ENCODE measurements at places on chromosomes 4 and X. TPM values are rescaled to one million over a fixed set of nuclear protein-coding genes. Genes with fewer than 3 reads are reported as not detected.

DNA sequence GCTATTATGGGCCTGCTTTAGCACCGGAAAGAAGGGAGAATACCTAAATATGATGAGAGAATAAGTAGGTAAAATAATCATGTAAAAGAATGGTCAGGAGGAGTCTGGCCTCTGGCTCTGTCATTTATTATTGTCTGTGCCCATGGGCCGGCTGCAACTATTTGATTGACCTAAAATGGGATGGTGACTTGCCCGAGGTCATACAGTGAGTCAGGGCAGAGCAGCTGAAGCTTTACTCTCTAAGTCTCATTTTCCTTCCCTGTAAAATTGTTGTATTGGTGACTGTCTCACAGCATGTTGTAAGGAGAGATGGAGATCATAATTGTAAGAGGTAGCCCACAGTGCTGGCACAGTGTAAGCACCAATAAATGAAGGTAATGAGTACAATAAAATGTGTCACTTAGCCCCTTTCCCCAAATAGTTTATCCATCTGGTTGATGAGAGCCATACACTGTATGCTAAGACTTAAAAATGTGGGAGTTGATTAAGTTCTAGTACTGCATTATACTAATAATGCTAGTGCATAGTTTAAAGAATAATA is 39.6 kb downstream of the RUFY3 start:
- H3K4me3 ChIP-seq: no peak overlapping the region
- H3K4me1 ChIP-seq: peaks cover 15% of the 10 kb centered on the region
- no peaks in the 10 kb centered on the region for H3K27me3 ChIP-seq
- H3K27ac ChIP-seq: no peak overlapping the region
- H3K36me3 ChIP-seq: peaks cover 15% of the 10 kb centered on the region

- no peak overlapping the region for H3K27ac ChIP-seq
- no peaks in the 10 kb centered on the region for H3K36me3 ChIP-seq
- H3K27me3 ChIP-seq: no peaks in the 10 kb centered on the region
Measured at GRCh38 chrX:139508099-139508498, 22.4 kb upstream of the F9 start.

DNA sequence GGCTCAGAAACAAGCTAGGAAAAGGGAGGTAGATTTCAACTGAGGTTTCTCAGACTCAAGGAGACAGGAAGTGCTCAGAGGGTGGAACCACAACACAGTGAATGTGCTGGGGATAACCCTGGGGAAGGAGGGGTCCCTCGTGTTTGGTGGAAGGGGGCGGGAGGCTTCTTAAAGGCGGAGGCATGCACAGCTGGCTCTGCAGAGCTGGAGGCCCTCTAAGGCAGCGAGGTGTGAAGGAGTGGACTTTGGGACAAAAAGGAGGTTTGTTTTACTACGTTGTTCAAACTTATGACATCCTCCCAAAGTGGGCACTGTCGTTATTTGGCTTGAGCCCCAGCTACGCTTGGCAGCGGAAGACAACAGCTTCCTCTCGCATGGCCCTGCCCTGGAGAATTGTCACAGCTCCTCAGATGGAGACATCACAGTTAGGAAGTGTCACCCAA is 21.7 kb upstream of the MTM1 start:
- peak overlapping the region; percentile 16 for H3K4me3 ChIP-seq
- DNase-seq: no peak
- H3K4me1 ChIP-seq: peaks cover 20% of the 10 kb centered on the region
- no peaks in the 10 kb centered on the region for H3K36me3 ChIP-seq
- no peak overlapping the region for H3K27ac ChIP-seq

DNA sequence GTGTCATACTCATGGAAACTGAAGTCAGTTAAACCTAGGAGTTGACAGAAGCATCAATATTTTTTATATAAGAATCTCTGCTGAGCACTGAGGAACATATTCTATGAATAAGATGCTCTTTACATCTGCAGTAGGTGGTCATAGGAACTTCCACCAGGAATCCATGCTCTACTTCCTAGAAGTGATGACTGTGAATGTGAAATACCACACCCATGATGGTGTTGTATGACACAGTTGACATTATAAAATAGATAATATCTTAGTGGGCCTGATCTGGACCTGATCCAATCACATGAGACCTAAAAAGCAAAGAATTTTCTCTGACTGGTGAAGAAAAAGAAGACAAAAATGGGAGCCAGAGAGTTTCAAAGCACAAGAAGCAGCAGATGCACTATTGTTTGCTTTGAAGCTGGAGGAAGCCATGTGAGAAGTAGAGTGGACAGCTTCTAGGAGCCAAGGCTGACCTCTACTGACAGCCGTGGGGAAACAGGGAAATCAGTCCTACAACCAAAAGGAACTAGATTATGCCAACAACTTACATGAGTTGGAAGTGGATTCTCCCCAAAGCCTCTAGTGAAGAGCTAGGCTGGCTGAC is 68.6 kb upstream of the HS3ST1 start:
- no peak overlapping the region for H3K4me3 ChIP-seq
- no peak for DNase-seq
- H3K36me3 ChIP-seq: no peaks in the 10 kb centered on the region
- H3K4me1 ChIP-seq: peaks cover 4% of the 10 kb centered on the region
- no peak overlapping the region for H3K27ac ChIP-seq

DNA sequence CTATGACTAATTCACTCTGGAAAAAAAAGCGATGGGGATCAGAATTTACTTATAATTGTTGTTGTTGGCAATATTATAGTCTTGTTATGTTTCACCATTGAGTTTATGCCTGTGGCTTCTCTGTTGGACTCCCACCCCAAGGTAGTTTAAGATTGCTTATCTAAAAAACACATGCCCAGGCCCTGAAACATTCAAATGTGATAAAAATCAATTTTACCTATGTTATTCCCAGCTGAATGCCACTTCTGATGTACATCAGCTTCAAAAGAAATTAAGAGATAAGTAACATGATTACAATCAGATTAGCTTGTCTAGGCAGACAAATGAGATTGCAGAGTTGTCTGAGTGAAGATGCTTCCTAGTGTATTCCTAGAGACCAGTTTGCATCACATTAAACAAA is 484.7 kb downstream of the PCDH7 start:
- H3K27me3 ChIP-seq: no peaks in the 10 kb centered on the region
- H3K27ac ChIP-seq: no peak overlapping the region
- no peak overlapping the region for H3K4me3 ChIP-seq
- H3K36me3 ChIP-seq: peaks cover 1% of the 10 kb centered on the region

DNA sequence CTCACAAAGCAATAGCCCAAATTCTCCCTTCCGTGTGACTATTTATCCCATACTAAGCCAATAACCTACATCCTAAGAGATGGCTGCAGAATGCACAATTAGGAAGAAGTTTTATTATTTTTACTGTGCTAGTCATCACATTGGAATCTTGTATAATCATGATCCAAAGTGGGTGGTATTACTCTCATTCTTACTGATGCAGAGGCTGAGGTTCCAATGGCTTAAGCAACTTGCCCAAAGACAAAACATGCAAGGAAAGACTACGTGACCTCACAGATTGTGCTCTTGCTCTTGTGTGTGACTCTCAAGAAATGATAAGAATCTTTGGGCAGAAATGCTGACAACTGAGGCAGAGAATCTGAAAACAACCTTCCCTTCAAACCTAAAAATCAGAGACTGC is 212.2 kb downstream of the LDB2 start:
- DNase-seq: no peak
- no peaks in the 10 kb centered on the region for H3K36me3 ChIP-seq
- peaks cover 40% of the 10 kb centered on the region for H3K4me1 ChIP-seq

GRCh38 chr4:84481077-84481859 is 17.8 kb downstream of the NKX6-1 start:
- H3K27ac ChIP-seq: no peak overlapping the region
- H3K36me3 ChIP-seq: no peaks in the 10 kb centered on the region
- H3K4me1 ChIP-seq: no peaks in the 10 kb centered on the region
- DNase-seq: no peak
- no peak overlapping the region for H3K4me3 ChIP-seq

DNA sequence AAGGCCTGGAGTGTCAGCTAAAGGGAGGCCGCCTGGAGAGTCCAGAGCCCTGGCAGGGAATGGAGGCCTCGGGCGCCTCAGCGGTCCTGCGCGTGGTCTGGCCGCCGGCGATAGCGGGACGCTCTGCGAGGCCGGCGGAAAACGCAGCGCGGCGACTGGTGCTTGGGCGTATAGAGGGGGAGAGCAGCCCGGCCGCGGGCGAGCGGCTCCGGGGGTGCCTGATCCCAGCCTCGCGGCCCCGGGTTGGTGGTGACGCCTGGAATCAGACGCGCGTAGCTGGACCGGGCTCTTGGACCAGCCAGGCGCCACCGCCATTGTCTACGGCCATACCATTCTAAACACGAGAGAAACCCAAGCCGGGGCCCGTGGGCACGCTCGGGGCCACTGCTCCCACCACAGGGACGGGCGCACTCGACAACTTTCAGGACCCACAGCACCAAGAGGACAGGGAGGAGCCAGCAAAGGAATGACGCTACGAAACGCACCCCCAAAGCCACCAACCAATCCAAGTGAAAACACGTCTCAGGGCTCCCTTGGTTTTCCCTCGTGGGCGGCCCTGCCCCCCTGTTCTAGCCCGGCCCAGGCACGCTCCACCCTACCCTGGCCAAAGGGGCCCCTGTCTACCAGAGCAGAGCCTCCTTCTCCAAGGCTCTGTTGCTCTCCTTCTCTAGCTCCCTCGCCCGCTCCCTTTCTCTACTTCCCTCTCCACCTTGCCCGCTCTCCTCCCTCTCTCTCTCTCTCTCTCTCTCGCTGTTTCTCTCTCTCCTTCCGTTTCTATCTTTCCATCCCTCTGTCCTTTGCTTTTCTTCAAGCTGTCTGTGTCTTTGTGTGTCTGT is 7.8 kb downstream of the FRG2 start:
- peaks cover 1% of the 10 kb centered on the region for H3K36me3 ChIP-seq
- peak; percentile 90 for DNase-seq
- no peaks in the 10 kb centered on the region for H3K4me1 ChIP-seq
- H3K27ac ChIP-seq: no peak overlapping the region

DNA sequence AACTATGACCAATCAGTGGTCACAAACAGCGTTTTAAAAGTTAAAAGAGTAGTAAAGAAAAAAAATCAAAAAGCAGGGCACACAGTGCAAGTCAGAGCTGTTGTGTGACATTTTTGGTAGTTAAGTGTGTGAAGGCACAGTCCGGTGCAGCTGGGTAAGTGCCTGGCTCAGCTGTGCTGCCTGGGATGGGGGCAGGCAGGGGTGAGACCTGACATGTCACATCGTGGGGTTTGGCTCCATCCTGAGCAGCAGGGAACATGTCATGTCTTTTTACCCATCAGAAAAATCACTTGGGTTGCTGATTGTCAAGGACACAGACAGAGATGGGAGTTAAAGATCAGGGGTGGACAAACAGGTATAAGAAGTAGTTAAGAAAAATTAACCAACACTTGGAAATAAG is 125.1 kb downstream of the NSUN7 start:
- no peaks in the 10 kb centered on the region for H3K27me3 ChIP-seq
- H3K4me3 ChIP-seq: no peak overlapping the region
- peak overlapping the region; percentile 42 for H3K27ac ChIP-seq
- peaks cover 20% of the 10 kb centered on the region for H3K4me1 ChIP-seq

- DNase-seq: no peak
Measured at GRCh38 chrX:131854581-131854980, 168.5 kb upstream of the STK26 start.

- H3K4me1 ChIP-seq: peaks cover 73% of the 10 kb centered on the region
- H3K4me3 ChIP-seq: peak overlapping the region; percentile 1
- peaks cover 5% of the 10 kb centered on the region for H3K36me3 ChIP-seq
- H3K27ac ChIP-seq: peak overlapping the region; percentile 88
Measured at GRCh38 chr4:94548571-94548970, 96.8 kb downstream of the PDLIM5 start.

DNA sequence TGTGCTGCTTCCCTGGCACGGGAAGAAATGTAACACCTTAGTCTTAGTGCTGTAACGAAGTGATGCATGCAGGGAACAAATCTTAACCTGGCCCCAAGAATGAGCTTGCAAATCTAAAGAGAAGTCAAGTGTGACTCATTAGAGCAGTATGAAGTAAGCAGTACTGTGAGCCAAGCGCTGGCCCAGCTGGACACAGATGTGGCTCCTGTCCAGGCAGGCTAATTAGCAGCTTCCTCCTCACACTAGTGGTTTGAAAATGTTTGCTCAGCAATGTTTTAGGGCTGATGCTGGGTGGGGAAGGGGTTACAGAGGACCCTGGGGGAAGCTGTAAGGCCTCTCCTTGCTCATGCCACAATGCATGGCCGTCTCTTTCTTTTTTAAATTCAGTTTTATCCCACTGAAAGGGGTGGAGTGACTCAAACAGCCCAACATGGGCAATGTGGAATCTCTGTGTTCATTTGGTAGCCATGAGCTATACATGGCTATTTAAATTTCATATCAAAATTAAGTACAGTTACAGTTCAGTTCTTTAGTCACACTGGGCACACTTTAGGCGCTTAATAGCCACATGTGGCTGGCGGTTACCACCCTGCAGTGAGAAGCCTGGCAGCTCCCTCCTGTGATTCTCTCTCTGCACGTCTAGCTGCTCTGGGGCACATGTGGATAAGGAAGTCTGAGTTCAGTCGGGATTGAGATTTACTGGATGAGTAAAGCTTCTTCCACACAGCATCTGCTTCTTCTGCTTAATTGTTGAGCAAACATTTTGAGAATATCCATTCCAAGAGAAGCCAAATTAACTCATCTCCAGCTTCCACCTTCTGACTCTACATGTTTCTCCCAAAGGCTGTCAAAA is 48.8 kb downstream of the MAP7D2 start:
- H3K27ac ChIP-seq: peak overlapping the region; percentile 86
- H3K4me3 ChIP-seq: no peak overlapping the region
- no peaks in the 10 kb centered on the region for H3K27me3 ChIP-seq
- H3K36me3 ChIP-seq: no peaks in the 10 kb centered on the region
- DNase-seq: no peak

- no peak for DNase-seq
- H3K4me3 ChIP-seq: peak overlapping the region; percentile 56
- H3K27me3 ChIP-seq: no peaks in the 10 kb centered on the region
- H3K4me1 ChIP-seq: peaks cover 64% of the 10 kb centered on the region
Measured at GRCh38 chrX:17590892-17591740, 146.2 kb upstream of the SCML1 start.

- H3K27me3 ChIP-seq: peaks cover 5% of the 10 kb centered on the region
- no peak for DNase-seq
- no peak overlapping the region for H3K4me3 ChIP-seq
- H3K4me1 ChIP-seq: no peaks in the 10 kb centered on the region
- no peaks in the 10 kb centered on the region for H3K36me3 ChIP-seq
Measured at GRCh38 chr4:14520171-14520570, 482.1 kb upstream of the CPEB2 start.

DNA sequence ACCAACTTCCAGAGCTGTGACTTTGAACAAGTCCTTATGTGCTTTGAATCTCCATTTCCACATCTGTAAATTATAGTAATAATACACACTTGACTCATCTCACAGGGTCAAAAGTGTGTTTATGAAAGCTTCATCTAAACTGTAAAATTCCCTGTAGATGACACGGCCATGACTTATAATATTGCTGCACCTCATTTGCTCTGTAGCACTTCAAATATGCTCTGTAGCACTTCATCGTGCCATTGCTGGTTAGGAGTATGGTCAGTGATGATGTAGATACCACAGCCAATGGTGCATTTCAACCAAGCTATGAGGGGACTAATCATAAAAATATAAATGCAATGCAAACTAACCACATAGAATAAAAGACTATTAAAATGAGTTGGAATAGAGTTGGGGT is 318.6 kb downstream of the ANK2 start:
- no peak overlapping the region for H3K27ac ChIP-seq
- H3K36me3 ChIP-seq: peaks cover 33% of the 10 kb centered on the region
- no peak for DNase-seq
- H3K4me1 ChIP-seq: no peaks in the 10 kb centered on the region

The PNCK gene
- total RNA-seq: 3.5 TPM

The TRPC5OS gene
- total RNA-seq: not detected

The RXFP1 gene
- total RNA-seq: not detected

The APLN gene
- 1.3 TPM for total RNA-seq

The OPN1MW3 gene
- total RNA-seq: not detected

The SLC10A4 gene
- total RNA-seq: 0.18 TPM

The BTC gene
- 0.41 TPM for total RNA-seq

The TACR3 gene
- not detected for total RNA-seq

The PRMT9 gene
- 9.8 TPM for total RNA-seq

The FSTL5 gene
- not detected for total RNA-seq

The MAGEA12 gene
- total RNA-seq: not detected

The NEUROG2 gene
- total RNA-seq: not detected

The SSX2 gene
- total RNA-seq: not detected

The EXOC1L gene
- not detected for total RNA-seq

Data from chondrocyte (in vitro differentiated cells).